Globus pallidus (tissue), 1 donor: ENCODE measurements at places on chromosomes 5 and 9.

DNA sequence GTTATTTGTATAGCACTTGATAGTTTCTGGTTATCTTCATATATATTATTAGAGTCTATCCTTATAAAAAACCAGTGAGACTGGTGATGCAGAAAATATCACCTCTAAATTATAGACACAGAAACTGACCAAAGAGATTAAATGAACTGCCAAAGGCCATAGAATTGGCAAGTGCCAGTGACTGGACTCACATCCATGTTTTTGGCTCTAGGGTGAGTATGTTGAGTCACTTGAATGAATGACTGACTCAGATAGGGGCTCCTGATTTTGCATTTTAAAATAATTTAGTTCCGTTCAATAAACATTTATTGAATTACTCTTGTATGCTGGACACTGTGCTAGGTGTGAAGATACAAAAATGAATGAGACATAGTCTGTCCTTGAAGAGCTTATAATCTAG lies 70.7 kb downstream of the NR2F1 start:
- DNase-seq: no peak

DNA sequence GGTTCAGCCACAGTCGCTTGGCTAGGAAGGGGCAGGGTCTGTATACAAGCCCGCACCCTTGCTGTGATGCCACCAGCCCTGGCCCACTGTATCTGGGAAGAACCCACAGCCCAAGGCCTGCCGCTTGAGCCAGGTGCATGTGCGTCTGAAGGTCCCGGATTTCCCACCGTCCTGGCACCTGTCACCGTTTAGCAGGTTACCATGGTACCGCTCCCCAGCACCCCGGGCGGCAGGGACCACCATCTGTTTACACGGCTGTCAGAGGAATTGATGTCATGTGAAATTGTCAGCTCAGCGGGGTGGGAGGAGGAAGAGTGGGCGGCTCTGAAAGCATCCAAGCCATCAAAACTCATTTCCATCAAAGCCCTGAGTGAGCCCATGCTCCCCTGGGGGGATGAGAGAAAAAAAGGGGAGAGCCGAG lies 92.7 kb downstream of the HRH2 start:
- DNase-seq: no peak

GRCh38 chr9:109488791-109489492 lies 9.2 kb downstream of the PTPN3 start:
- DNase-seq: no peak

DNA sequence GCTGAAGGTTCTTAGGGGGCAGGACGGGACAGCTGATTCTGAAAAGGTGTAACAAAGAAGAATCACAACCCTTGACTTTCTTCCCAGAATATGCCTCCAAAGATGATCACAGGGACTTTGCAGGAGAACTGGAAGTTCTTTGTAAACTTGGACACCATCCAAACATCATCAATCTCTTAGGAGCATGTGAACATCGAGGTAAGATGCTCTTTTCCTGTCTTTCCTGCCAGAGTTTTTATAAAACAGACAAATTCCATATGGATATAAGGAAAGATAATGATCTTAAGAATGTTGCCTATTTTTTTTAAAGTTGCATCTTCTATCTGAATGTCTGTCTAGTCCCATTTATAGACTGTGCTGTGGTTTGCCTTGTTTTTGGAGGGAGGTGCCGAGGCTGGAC lies 87.9 kb downstream of the EQTN start:
- no peak for DNase-seq

DNA sequence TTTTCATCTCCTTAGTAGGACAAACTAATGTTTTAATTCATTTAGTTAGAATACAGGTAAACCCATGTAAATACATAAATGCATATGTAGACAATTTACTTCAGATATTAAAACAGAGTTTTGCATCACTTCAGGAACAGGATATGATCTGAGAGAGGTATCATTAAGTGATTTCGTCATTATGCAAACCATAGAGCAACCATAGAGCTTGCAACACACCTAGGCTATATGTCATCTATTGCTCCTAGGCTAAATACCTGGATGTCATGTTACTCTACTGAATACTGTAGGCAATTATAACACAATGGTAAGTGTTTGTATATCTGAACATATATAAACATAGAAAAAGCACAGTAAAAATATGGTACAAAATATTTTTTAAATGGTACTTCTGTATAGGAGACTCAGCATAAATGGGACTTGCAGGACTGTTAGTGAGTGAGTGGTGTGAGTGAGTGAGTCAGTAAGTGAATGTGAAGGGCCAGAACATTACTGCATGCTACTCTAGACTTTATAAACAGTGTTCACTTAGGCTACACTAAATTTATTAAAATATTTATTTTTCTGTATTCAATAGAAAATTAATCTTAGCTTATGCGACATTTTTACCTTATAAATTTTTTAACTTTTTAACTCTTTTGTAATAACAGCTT lies 1377.5 kb upstream of the CDH9 start:
- DNase-seq: no peak

DNA sequence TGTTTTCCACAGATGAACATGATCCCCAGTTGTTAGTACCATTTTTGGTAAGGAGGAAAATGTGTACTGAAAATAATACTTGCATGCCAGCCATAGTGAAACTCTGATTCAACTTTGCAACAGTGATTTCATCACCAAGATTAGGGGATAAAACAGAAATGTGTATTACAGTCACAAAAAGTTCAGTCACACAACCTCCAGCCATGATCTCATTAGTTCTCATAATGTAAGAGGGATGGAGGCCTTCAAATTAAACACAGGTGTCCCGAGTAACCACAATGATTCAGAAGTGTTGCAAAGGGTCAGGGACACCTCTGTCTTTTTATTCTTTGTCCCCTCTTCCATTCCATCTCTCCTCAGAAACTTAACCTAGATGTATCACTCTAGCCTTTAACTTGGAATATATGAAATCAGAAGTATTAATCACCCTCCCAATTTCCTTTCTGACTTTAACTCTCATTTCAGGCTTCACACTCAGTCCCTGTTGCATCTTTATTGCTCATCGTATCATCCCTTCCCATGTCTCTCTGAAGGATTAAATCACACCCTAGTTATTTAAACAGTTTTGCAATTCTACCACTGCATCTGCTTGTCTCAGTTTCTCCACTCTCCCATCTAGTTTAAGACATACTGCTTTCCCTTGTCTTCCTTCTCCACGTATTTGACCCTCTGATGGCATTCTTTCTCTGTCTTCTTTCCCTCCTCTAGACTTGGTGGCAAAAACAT lies 291.2 kb downstream of the ADAMTS6 start:
- no peak for DNase-seq

DNA sequence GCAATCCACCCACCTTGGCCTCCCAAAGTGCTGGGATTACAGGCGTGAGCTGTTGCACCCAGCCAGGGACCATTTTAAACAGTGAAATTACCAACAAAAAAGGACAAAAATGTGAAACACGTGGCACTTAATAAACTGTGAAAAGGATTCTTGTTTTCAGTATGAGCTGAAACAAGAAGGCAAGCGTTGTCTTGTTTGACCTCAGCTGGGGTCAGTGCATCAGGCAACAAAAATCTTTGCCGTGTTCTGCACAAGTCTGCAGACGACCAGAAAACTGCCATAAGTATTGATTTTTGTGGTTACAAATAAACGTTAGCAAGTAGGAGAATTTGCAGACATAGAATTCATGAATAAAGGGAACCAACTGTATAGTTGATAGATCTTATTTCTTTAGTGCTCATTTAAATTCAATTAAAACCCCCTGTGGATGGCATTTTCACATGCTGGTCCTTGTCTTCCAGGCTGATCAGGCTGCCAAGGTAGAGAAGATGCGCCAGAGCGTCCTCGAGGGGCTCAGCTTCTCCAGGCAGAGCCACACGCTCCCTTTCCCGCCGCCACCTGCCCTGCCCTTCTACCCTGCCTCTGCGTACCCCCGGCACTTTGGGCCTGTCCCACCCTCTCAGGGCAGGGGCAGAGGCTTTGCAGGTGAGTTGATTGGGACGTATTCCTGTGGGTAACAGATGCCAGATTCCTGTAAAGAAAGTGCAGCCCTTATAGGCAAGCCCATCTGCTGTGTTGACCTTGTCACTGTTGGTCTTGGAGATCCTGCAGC lies 18.8 kb upstream of the PHF2 start:
- DNase-seq: peak; percentile 42

DNA sequence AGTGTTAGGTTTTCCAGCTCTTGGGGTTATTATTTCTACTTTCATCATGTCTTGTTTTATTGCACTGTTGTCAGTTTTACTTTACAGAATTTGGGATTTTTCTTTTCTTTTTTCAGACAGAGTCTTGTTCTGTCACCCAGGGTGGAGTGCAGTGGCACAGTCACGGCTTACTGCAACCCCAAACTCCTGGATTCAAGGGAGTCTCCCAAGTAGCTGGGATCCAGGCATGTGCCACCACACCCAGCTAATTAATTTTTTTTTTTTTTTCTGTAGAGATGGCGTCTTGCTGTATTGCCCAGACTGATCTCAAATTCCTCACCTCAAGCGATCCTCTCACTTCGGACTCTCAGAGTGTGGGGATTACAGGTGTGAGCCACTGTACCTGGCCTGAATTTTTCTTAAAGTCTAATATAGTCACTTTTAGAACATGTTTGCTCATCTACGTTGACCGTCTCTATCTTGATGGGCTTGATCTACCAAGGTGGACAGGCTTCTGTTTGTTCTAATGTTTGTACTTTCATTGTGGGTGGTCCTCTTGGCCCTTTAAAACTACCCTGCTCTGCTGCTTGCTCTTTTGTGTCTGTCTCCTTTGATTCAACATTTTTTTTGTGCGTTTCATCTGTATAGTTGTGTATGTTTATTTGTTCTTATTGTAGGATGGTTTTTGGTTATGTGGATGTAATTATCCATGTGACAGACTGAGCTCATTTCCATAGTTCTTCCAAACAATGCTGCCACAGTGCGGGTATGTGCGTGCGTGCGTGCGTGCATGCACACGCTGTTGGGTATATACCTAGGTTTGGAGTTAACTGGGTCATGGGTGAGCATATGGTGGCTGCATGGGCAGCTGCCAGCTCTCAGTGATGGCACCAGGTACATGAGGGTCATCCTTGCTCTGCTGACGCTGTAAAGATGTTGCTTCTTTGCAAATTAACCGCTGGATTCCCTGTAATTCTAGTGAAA lies 18.1 kb downstream of the PRRC2B start:
- peak; percentile 61 for DNase-seq

DNA sequence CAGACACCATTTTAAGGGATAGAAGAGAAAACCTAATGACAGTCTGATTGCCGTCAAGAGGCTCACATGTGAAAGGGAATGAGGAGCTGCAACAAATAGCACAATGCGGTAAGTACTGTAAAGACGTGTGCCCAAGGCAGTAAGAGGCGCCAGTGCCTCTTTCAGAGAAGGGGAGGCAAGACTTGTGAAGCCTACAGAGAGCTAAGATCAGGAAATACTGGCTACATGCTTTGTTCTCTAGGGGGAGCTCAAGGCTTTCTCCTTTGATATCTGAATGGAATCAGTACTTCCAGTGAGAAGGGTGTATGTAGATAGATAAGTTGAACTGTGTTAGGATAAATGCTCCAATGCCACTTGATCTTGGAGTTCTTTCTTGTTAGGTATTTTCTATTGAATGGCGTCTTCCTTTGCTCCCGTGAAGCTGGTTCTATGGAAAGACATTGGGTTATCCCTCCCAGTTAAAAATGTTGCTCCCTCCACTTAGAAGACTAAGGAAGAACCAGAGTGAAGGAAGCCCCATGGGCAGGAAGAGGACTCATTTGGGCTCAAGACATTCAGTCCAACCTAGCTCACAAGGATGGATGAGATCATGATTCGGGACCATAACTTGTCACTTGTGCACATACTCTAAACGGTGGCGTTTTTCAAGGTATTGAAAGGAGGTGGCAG lies 23.5 kb upstream of the ALDOB start:
- DNase-seq: peak; percentile 89

GRCh38 chr5:62900976-62901375 lies 322.4 kb downstream of the LRRC70 start:
- DNase-seq: no peak

DNA sequence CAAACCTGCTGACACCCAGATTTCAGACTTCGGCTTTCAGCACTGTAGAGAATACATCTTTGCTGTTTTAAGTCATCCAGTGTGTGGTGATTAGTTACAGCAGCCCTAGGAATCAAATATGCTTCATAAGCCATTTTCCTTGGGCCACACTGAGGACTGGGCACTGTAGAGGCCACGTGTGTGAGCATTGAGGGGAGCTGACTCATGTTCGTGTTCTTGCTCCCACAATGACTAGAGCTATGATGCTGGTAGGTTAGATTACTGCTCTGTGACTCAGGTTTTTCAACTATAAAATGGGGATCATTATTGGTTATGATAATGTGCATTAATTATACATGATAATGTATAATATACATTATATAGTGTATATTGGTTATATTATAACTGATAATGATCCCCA lies 96.5 kb upstream of the PALM2AKAP2 start:
- no peak for DNase-seq

DNA sequence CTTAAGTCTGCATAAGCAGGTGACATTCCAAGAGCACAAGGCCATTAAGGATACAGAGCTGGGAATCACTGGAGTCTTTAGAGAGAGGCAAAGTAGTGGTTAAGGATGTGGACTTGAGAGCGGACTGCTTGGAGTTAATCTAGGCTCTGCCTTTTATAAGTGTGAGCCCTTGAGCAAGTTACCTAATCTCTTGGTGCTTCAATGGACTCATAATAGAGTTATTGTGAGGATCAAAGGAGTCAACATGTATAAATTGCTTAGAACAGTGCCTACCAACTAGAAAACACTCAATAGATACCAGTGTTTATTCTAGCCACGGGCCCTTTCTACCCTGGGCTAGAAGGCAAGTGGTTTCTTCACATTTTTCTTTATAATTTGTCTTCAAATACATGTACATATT lies 819.4 kb downstream of the NR2F1-AS1 start:
- no peak for DNase-seq

- DNase-seq: no peak
These were observed 98.0 kb downstream of the ANKH start for GRCh38 chr5:14773588-14773987.

- no peak for DNase-seq
These were observed 99.6 kb downstream of the LURAP1L start for GRCh38 chr9:12874395-12874794.

GRCh38 chr9:27460226-27461023 lies 63.7 kb upstream of the IFNK start:
- no peak for DNase-seq

- no peak for DNase-seq
These were observed 31.8 kb downstream of the FABP6 start for GRCh38 chr5:160260881-160261815.

- DNase-seq: no peak
These were observed 323.8 kb downstream of the PSAT1 start for GRCh38 chr9:78620764-78621163.

- DNase-seq: no peak
These were observed 654.1 kb downstream of the RAB3C start for GRCh38 chr5:59236986-59237385.

DNA sequence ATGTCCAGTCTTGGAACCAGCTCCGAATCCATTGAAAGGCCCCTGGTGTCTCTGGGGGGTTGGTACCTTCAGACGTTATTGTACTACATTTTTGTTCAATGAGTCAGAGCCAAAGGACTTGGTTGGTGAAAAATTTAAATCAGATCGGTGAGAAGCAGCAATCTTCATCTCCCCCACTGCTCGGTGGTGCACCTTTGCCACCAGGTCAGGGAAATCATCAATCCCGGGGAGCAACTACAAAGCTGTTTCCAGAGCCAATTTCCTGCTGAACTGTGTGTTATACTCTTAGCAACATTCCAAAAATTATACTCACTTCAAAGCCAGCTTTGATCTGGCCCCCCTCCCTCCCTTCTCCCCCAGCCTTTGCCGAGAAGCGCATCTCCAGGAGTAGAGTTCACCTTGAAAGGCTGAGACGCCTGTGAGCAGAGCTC lies 375.2 kb upstream of the WWC1 start:
- DNase-seq: no peak

- DNase-seq: no peak
These were observed 9.1 kb downstream of the CARNMT1 start for GRCh38 chr9:75019022-75019421.
